ENCODE measurements at places on chromosomes 4 and X.

- DNase-seq: no peak
These were observed 515.1 kb upstream of the ZFP42 start for GRCh38 chr4:187480146-187481145.

DNA sequence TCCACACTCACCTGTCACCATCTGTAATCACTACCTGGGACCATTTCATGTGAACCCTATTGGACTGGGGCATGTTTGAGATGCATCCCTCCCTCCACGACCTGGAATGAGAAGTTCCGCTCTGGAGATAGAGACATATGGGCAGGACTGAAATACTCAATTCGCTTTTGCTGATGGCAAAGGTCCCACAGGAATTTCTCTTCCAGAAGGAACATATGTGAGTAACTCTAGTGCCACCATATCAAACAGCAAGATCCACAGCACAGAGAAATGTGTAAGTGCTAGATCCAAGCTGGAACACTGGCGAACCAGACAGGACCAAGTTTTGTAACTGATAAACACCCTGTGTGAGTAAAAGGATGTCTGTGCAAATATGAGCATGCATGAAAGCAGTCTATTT lies 43.9 kb downstream of the SEL1L3 start:
- DNase-seq: no peak

- no peak for DNase-seq
These were observed 55.3 kb downstream of the ASB9 start for GRCh38 chrX:15214588-15214987.

- no peak for DNase-seq
These were observed 45.7 kb upstream of the HPF1 start for GRCh38 chr4:169803413-169803812.
